Activated naive CD8-positive, alpha-beta T cell treated with anti-CD3 and anti-CD28 coated beads, Interleukin-2, amount 50 U/mL, for 16 hours (primary cell): ENCODE measurements at places on chromosomes 1 and 21.

DNA sequence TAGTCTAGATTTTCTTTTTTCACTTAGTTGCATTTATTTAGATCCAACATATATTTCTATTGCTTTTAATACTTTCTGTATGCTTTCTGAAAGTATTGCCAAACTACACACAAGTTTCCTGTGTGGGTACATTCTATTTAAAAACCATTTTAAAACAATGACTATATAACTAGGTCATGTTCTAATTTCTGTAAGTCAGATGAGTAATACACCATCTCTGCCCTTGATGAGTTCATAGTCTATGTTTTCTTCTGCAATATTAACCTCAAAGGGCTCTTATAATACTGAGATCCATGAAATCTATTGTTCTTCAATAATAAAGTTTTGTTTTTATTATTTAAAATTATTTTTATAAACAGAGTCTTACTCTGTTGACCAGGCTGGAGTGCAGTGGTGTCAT is 68.3 kb downstream of the RNASEL start:
- DNase-seq, result no peak

- no peak for DNase-seq
Observed at GRCh38 chr21:42646836-42647235, 6.6 kb upstream of the PDE9A start.

DNA sequence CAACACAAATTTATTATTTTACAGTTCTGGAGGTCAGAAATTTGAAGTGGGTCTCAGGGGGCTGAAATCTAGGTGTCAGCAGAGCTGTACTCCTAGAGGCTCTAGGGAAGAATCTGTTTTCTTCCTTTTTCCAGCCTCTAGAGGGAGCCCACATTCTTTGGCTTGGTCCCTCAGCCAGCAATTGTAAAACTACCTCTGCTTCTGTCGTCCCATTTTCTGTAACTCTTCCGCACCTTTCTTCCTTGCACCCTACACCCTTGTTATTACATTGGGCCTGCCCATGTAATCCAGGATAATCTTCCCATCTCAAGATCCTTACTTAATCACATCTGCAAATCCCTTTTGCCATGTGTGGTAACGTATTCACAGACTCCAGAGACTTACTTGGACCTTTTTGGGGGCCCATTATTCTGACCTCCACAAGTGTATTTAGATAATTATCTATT is 24.8 kb upstream of the THEM4 start:
- no peak for DNase-seq

- no peak for DNase-seq
Observed at GRCh38 chr1:77065693-77066342, 153.4 kb downstream of the PIGK start.

GRCh38 chr21:32520875-32521735 is 64.2 kb downstream of the TCP10L start:
- DNase-seq, result no peak

- DNase-seq, result no peak
Observed at GRCh38 chr1:217274927-217275654, 355.8 kb downstream of the GPATCH2 start.

DNA sequence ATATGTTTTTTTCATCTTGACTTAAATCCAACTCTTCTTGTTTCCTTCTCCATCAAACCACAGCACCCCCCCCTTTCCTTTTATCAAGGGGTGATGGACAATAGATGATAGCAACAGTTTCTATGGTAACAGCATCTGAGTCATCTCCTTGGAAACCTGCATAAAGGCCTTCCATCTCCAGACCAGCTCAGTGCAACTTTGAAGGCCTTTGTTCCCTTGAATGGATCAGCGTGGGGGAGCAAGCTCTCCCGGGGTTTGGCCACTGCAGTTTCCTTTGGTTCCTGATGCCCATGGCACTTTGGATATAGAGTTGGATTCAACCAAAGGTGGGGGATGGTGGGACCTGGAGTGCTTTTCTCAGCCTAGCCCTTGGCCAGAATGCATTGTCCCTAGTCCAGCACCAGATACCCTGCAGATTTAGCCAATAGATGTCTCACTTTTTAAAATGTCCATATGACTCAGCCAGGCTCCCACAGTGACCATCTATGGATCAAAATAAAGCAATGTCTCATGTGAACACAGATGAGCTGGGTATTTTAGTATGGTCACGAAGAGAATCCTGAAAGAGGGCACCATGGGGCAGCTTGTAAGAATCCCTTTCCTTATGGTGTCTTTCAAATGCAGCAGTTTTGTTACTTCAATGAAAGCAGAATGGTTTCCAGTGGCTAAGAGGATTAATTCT is 127.7 kb downstream of the SPATA46 start:
- DNase-seq, result no peak

DNA sequence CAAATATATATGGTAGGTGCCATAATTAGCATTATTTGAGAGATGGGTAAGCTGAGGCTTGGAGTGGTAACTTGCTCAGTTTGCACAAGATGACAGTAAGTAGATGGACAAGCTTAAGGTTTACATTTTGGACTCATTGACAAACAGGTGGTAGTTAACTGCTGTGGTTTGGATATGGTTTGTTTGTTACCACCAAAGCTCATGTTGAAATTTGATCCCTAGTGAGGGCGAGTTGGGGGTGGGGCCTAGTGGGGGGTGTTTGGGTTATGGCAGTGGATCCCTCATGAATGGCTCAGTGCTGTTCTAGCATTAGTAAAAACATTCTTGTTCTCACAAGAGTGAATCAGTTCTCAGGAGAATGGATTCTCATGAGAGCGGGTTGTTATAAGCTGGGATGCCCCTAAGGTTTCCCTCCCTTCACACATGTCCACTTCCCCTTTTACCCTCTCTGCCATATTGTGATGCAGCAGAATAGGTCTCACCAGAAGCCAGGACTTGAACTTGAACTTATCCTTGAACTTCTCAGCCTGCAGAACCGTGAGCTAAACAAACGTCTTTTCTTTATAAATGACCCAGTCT is 6.6 kb upstream of the PRRX1 start:
- DNase-seq, result no peak

GRCh38 chr1:167104256-167104633 is 10.4 kb downstream of the STYXL2 start:
- DNase-seq, result no peak

- DNase-seq, result no peak
Observed at GRCh38 chr1:171742577-171742922, 685 bp upstream of the VAMP4 start.

DNA sequence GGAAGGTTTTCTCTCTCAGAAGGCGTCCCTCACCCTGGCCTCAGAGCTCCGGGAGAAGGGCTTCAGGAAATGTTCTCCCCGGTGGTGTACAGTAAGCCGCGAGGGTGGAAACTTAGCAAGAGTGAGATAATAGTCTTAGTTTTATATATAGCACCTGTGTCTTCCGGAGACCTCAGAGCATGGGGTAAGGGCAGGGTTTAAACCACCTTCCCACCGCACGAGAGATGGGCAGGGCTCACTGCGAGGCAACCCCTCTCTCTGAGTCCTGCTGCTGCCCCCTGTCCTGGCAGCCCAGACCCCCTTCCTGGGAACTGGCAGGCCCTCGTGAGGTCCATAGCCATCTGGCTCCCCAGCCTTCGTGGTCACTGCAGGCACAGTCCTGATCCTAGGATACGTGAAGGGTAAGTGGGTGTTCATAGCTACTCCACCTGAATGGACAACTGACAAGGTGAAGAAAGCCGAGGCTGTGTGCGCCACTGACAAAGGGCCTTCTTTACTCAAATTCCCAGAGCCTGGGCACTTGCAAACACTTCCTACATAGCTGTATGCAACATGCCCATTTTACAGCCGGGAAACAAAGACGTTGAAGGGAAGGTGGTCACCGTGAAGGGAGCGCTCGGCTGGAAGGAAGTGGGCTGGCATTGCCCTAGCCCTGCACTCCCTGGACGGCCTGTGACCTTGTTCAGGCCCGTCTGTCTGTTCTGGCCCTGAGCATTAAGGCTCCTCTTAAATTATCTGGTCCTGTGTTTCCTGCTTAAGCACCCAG is 26.9 kb downstream of the ITPKB start:
- no peak for DNase-seq

DNA sequence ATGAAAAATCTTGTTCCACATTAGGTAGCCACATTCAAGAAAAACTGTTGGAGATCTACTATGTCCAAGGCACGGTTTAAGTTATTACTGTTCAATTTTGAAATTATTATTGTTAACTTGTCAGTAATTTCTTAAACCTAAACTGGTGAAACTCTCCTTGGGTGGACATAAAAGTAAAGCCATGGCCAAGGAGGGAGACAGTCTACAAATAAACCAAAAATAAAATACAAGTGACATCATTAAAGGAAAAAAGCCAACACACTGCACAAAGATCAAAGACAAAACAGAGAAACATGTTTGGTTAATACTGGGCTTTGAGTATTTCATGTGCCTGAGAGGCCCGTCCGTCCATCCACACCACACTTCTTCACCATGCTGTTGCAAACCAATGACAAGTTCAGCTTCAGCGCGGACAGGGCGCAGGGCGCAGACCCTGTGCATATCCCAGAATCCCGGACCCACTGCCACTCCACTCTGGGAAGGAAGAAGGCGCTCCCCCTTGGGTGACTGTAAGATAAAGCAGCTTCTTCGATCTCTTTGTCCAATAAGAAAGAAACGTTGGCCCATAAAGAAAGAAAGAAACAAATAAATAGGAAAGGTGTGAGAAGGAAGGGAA is 918 bp upstream of the RASAL2 start:
- DNase-seq, result no peak

- no peak for DNase-seq
Observed at GRCh38 chr1:168368131-168368530, 87.5 kb downstream of the TBX19 start.

GRCh38 chr1:216207154-216207553 is 216.1 kb downstream of the USH2A start:
- DNase-seq, result no peak

GRCh38 chr1:170027760-170028159 is 46.7 kb downstream of the KIFAP3 start:
- no peak for DNase-seq

DNA sequence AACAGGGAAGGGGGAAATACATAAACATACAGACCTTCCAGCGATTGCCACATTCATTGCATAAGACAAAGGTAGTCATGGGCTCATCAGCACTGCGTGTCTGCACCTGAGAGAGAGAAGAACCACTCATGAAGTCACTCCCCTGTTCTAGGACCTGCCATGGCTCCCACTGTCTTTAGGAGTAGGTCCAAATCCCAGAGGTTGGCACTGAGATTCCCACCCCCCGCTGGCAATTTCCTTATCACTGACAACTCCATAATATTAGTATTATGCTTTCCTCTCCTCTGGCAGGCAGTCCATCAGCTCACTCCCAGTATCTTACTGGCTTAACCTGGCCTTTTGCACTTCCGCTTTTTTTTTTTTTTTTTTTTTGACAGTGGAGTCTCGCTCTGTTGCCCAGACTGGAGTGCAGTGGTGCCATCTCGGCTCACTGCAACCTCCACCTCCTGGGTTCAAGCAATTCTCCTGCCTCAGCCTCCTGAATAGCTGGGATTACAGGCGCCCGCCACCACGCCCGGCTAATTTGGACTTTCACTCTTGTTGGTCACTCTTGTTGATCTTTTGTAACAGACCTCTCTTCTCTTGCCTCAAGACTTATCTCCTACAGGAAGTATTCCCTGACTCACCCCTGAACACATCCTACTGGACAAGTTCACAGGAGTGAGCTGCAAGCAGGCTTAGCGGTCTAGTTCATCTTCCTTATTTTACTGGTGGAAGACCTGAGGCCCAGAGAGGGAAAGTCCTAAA is 14.8 kb upstream of the ZNF436 start:
- no peak for DNase-seq
